Adipocyte (in vitro differentiated cells): ENCODE measurements at places on chromosomes 12 and 14.

DNA sequence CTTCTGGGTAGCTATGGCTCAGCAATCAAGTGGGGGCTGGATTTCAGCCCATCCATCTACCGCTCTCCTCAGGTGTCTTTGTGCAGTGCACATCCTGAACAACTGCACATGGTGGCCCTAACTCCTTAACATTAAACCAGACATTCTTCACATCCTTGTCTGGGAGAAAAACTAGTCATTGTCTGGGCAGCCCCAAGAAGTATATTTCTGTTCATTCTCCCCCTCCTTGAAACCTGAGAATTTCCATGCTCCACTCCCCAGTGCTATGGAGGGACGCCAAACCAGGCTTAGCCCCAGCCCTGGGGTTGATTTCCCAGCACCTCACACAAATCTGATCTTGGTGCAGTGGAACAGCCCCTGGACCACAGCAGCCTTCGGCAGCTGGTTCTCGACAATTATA, 13.4 kb downstream of the MYL2 start:
- DNase-seq, result peak; percentile 20

- no peak for DNase-seq
Measured at GRCh38 chr12:92446083-92446460, 256.7 kb upstream of the PLEKHG7 start.

GRCh38 chr12:4852911-4853310, 56.8 kb upstream of the KCNA1 start:
- DNase-seq, result no peak

DNA sequence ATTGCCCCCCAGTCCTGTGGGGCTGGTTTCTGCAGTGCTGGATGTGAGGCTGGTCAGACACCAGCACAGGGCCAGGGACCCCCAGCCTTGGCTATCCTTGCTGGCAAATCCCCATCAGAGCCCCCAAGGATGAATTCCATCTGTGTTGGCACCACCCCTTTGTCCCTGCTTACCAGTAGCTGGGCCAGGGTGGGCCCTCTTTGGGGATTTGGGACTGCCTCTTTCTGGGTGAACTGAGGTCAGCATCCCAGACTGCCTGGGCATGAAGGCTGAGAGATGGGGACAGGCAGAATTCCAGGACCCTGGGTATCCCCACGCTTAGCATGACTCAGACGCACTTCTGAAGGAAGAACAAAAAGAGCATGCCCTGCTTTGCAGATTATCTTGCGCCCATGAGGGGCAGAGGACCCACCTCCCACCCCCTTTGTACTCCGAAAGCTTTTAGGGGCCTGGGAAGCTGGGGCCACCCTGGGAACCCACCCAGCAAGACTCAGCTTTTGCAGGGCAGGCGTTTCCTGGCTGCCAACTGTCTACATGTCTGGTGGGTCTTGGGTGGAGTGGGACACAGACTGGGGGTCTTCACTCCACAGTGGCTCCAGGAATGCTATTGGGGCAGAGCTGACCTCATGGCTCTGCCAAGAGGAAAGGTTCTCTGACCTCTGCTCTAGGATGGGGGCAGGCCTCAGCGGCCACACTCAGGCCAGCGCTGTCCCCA, 26.8 kb downstream of the RFLNA start:
- DNase-seq, result no peak

GRCh38 chr12:12807970-12808702, 5.0 kb upstream of the DDX47 start:
- DNase-seq, result peak; percentile 42
